ENCODE measurements at places on chromosomes 5 and 9. TPM values are rescaled to one million over a fixed set of nuclear protein-coding genes. Genes with fewer than 3 reads are reported as not detected.

DNA sequence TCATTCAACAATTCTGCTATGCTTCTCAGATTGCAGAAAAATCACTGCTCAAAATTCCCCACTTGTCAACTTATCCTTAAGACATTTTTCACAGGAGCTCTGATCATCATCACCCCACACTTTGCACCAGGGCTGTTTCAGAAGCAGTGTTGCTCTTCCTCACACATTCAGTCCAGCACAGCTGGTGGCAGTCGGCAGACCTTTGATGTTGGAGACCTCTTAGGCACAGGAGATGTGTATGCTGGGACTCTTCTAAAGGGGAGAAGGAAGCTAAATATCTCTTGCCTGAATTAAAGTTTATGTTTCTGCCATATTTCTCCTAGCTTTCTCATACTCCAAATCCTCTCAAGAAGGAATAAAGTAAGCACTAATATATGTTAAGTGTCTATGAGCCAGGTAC, 44.8 kb upstream of the SSBP2 start:
- DNase-seq = no peak

- DNase-seq = no peak
Measured at GRCh38 chr9:91886414-91887076, 63.5 kb downstream of the ROR2 start.

- no peak for DNase-seq
Measured at GRCh38 chr9:8492024-8492423, 692.4 kb upstream of the DMAC1 start.

DNA sequence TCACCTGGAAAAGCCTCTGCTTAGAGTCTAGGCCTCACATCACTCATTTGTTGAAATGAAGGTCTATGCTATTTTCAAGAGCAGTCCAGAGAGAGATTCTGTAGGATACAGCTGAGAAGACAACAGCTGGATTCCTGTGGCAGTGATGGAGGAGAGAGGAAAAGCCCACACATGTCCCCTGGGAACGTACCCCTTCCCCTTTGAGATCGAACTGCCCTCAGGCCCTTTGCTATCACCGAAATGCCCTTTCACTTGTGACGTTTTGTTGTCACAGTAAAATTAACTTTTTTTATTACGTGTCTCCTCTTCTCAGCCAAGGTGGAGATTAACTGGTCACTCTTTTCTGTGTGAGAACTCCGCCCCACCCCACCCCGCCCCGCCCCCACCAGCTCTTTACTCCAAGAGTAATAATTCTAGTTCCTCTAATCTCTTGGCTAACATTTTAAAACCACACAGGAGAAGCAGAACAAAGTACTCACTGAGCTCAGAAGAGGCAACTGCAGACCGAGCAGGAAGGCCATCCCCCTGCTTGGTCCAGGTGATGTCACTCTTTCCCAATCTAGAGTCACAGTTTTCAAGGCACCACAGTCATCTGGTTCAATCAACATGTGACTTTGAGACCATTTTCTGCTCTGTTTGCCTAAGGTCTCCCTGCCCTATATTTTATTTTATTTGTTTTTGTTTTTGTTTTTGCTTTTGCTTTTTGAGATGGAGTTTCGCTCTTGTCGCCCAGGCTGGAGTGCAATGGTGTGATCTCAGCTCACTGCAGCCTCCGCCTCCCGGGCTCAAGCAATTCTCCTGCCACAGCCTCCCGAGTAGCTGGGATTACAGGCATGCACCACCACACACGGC, 105.6 kb downstream of the SUSD1 start:
- DNase-seq = no peak

DNA sequence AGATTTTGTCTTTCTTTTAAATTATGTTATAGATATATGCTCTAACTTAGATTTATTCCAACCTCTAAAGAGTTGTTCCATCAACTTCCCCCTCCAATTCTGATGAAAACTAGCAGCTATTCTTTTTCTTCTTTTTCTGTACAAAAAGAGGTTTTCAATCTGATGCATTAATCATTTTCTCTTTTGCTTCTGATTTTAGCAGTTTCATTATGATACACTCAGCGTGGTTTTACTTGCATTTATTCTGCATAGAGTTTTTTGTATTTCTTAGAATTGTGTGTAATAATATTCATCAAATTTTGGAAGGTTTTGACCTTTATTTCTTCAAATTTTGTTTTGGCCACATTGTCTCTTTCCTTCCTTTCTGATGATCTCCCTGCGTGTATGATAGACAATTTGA, 968.1 kb upstream of the CDH18 start:
- DNase-seq = no peak

GRCh38 chr5:77867194-77867691, 91.1 kb upstream of the TBCA start:
- DNase-seq = peak; percentile 12

DNA sequence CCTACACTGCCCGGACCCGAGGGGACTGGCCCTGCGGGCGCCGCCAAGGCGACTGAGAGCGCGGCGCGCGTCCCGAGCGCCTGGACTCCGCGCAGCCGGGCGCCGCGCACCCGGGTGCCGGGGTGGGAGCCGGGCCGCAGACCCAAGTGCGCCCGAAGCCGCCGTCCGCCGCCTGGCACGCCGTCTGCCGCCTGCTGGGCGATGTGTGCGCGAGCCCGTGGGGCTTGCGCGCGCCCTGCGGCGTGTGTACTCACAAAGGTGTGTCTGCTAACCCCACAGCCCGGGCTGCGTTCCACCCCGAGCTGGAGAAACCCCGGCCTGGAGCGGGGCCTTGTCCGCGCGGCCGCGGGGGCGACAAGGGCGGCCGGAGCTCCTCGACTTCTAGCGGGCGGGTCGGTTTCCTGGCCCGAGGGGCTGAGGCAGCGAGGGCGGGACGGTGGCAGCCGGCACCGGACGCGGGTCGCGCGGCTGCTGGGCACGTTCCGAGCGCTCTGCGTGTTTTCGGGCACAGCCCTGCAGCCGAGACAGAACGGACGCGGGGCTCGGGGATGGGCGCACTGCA, 1.1 kb upstream of the ZSWIM6 start:
- DNase-seq = peak; percentile 73

GRCh38 chr5:149387081-149387631, 8.1 kb upstream of the IL17B start:
- DNase-seq = peak; percentile 53

Gene SLC46A2
- total RNA-seq = not detected
